ENCODE measurements at places on chromosomes 16 and 17.

DNA sequence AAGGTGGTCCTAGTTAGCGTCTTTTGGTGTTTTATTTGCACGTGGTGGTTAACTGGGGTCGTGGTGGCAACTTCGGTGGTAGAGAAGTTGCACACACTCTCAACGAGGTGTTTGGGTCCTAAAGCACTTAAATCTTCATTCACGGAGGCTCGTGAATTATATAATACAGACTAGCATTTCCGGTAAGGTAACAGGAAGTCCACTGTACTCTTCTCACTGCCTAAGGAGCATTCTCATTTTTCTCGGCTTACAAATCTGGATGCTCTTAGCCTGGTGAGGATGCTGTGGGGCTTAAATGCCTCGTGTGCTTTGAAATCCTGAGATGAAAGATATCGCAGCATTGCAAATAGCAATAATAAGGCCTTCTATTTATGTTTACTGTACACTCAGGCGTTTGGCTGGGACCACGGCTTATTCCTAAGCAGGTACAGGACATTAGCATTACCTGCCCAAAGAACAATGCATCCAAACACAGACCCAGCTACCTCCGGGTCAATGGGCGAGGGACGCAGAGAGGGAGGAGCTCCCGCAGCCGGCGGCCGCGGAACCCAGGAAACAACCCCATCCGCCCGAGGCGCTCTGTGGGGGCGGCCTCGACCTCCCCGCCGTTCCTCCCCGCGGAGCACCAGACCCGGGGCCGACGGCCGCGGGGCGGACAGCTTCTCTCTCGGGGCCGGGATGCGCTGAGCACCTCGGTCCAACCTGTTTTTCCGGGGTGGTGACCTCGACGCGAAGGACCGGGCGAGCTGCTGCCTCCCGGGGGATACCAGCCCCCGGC is 856 bp downstream of the DNAJA2 start:
- DNase-seq: peak; percentile 62

- DNase-seq: no peak
These were observed 17.8 kb downstream of the ST6GALNAC2 start for GRCh38 chr17:76567634-76568432.

DNA sequence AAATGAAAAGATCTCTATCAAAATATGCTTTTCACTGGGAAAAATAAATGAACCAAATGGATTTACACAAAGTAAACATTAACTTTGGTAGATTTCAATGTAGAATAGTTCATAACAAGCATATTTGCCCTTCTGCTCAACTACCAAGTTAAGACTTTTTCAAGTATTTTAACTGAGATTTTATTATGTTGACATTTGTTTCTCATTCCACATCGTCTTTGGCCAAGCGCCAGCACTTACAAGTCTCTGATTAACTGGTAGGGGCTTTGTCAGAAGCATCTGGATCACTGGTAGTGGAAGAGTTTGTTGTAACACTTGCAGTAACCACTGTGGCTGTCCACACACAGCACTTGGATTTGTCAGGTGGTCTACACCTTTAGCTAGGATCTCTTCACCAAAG is 22.9 kb downstream of the SLFN12L start:
- no peak for DNase-seq

GRCh38 chr16:28511031-28511430 is 4.4 kb upstream of the IL27 start:
- no peak for DNase-seq

DNA sequence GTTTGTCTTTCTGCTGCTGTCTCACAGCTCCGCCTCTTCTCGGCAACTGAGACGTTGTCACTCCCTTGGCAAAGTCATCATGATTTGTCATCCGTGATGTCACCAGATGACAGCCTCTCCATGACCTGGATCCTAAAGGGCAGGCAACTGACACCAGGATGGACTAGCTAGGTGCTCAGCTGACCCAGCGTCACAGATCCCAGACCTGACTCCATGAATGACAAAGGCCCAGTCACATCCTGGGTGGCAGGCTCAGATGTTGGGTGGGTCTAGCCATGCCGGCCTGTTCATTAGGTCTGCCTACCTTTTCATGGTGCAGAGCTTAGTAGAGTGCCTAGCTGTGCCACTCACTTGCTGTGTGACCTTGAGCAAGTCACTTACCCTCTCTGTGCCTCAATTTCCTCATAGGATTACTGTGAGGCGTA is 3.8 kb upstream of the TMEM238L start:
- no peak for DNase-seq

DNA sequence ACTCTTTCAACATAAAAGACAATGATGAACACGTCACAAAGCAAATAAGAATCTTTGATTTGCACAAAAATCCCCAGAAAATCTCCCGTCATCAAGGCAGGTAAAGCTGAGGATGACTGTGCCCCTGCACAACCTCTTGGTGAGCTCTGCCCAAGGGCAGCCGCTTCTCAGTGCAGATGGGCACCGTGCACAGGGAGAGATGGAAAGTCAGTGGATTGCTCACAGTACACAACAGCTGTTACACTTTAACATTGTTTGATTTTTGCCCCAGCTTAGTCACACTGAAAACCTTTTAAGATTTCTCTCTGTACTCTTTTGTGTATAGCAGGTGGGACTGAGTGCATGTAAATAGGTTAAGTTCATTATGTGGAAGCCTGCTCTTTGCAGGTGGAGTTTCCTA is 104.2 kb downstream of the CDK5R1 start:
- no peak for DNase-seq

- DNase-seq: no peak
These were observed 24.6 kb upstream of the FAAP100 start for GRCh38 chr17:81576621-81577277.

- no peak for DNase-seq
These were observed 28.4 kb upstream of the TMC5 start for GRCh38 chr16:19389246-19389645.

GRCh38 chr16:4094127-4094773 is 22.0 kb downstream of the ADCY9 start:
- DNase-seq: no peak

GRCh38 chr16:25093208-25094061 is 18.1 kb upstream of the LCMT1 start:
- no peak for DNase-seq

DNA sequence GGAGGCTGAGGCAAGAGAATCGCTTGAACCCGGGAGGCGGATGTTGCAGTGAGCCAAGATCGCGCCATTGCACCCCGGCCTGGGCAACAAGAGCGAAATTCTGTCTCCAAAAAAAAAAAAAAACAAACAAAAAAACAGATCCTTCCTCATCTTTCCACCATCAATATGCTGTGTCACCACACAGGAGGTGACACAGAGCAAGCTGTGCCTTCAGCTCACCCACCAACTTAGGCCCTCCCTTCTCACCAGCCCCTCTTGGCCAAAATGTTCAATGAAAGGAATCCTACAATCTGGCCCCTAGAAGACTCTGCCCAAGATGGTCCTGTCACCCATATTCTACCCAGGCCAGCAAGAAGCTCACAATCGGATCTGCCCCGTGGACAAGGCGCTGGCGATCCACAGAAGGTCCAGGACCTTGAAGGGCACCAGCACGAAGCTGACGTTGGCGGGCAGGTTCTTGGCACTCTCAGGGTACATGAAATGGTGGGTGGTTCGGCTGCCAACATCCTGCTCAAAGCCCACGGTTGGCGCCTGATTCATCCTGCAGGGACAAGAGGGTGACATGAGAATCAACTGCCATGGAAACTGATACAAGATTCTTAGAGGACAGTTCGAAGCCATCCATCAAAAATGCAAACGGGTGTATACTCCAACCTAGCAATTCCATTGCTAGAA is 41.4 kb downstream of the DDX19A start:
- no peak for DNase-seq

- DNase-seq: no peak
These were observed 968.1 kb upstream of the GOT2 start for GRCh38 chr16:59701963-59702930.

DNA sequence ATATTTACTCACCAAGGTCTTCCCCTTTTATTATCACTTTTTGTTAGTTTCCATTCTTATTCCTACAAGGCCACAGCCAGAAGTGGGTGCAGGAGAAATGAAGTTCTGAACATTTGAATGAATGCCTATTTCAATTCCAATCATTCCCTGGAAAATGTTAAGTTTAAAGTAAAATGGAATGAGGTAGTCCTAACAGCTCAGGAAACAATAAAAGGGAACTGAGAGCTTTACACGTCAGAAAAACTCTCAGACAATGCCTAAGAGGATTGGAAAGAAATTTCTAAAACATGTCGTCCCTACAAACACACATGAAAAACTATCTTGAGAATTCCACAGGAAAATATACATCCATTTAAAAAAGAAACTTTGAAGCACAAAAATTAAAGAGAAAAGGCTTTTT is 238.8 kb downstream of the STX8 start:
- no peak for DNase-seq

- no peak for DNase-seq
These were observed 1.6 kb downstream of the OSGIN1 start for GRCh38 chr16:83954577-83955016.

DNA sequence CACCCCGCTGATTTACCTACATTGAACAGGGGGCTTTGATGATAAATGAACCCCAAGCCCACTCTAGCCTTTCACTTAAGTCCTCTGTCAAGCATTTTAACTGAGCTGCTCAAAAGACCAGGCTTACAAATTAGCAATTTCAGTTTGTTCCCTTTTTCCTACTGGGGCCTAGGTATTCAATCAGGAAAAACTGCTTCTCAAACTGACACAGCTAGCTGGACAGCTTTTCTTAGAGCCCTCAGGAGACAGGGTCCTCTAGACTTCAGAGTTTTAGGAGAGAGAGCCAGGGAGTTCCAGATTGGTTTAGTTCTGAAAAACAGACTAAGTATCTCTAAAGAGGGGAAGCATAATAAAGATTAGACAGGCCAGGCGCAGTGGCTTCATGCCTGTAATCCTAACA is 6.2 kb upstream of the HEXIM2 start:
- DNase-seq: no peak

- no peak for DNase-seq
These were observed 219.6 kb upstream of the TNRC6C start for GRCh38 chr17:77738751-77739531.

DNA sequence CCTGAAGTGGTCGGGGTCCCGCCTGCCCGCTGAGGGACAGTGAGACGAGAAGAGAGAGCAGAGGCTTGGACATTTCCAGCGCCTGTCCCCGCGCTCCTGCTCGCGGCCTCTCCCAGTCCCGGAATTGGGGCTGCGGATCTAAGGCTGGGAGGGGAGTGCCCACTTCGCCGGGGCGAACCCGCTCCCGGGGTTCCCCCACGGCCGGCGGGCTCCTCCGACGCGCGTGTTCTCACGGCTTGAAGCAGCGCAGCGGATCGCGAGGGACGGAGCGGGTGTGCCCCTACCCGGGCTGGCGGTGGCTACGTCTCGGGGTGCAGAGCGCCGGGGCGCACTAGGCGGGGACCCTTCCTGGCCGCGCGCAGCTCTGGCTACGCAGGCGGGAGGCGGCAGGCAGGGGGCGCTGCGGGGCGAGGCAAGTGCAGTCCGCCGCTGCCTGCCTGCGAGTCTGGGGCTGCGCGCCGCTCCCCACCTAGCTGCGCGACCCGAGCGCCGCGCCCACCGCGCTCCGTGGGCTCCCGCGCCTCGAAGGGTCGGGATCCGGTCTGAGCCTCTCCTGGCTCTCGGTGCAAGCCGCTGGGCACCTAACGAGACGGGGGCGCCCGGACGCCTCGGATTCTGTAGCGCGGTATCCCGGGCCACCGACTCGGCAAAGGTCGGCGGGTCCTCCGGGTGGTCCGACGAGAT is 1.2 kb downstream of the NGFR start:
- DNase-seq: peak; percentile 79

- no peak for DNase-seq
These were observed 1.4 kb upstream of the ITGAM start for GRCh38 chr16:31258366-31258765.

DNA sequence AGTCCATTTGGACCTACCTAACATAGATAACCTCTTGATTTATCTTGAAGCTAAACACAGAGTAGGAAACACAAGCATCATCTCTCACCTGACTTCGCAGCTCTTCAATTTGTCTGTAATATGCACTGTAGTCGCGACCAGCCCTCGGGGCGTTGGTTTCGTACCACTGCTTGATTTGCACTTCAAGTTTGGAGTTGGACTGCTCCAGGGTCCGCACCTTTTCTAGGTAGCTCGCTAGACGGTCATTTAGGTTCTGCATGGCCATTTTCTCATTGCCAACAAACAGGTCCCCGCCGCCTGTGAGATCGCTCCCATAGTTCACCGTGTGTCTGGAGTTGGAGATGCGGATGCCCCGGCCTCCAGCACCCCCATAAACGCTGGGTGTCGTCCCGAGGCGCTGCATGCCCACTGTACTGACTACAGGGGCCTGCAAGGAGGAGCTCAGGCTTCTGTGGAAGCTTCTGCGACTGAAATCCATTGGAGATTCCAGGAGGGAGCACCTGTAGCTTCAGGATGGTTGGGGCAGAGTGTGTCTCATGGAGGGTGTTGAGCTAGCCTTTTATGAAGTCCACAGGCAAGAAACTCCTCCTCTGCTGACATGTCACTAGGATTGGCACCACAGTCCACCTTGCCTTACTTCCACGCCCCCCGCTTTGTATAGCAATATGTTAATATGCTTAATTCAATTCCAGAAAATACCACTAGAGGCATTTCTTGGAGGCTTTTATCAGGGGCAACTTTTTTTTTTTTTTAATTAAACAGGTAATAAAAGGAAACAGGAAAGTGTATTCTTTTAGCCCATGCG is at the start of gene KRT20:
TSS of gene KRT20 (minus strand) at position 535 of the 805 bp plus-strand sequence. CDS start at position 478, 57 bp downstream.
- no peak for DNase-seq

DNA sequence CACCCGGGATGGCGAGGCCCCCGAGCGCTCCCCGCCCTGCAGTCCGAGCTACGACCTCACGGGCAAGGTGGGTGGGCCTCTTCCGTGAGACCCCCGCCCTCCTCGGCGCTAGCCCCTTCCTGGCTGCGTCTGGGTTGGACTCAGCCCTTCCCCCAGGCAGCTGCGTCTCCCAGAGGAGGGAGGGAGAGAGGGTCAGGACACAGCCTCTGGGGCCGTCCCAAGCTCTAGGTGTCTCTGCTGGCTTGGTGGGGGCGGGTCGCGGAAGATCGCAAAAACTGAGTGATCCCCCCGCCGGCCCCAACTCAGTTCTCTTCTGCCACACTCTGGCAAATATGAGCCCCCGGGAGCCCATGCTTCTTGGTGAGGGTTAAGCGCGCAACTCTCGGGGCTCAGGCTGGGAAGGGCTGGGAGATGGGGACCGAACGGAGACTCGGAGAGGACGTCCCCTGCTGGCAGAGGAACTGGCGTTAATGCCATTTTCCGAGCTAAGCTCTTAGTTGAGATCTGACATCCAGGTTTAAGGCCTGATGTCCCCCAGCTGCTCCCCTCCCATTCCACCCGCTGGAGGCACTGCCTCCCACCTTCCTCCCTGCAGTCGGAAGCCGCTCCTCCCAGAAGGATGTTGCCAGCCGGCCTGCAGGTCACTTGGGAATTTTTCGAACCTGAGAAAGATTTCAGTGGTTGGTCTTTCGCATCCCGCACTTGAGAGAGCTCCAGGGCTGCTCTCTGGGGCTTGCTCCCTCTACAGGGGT is 419 bp downstream of the RAB37 start:
- DNase-seq: peak; percentile 53

GRCh38 chr17:6162216-6162615 is 92.0 kb downstream of the WSCD1 start:
- DNase-seq: no peak

DNA sequence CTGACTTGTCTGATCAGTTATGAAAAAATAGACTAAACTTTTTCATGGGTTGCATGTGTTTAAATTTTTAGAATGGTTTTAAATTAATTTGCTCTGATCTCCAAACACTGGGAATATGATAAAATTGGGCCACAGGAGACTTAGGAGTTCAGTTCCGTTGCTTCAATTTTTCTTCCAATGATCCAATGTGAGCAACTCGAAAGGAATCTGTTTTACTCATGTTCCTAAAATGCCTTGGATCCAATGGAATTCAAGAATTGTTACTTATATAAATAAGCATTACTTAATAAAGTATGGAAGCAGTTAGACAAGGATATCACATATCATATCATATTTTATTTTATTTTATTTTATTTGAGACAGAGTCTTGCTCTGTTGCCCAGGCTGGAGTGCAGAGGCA is 56.0 kb upstream of the NACA2 start:
- DNase-seq: no peak
